Effector CD4-positive, alpha-beta T cell (primary cell): ENCODE measurements at places on chromosomes 16 and 17.

GRCh38 chr17:58120195-58120822 is 27.9 kb upstream of the OR4D1 start:
- peak; percentile 41 for DNase-seq

DNA sequence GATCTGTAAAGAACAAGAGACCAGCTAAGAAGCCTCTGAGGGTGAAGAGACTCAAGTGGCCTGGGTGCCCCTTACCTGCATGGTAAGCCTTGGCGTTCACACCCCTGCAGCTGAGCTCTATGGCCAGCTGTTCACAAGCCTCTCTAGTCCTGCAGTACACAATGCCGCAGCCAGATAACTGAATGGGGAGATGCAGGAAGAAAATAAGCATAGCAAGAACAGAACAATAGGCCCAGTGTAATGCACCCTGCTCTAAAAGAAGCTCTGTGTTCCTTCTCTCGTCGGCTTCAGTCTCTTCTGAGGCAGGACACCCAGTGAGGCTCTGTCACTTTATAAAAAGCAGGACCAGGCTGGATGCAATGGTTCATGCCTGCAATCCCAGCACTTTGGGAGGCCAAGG is 5.4 kb downstream of the RECQL5 start:
- no peak for DNase-seq

DNA sequence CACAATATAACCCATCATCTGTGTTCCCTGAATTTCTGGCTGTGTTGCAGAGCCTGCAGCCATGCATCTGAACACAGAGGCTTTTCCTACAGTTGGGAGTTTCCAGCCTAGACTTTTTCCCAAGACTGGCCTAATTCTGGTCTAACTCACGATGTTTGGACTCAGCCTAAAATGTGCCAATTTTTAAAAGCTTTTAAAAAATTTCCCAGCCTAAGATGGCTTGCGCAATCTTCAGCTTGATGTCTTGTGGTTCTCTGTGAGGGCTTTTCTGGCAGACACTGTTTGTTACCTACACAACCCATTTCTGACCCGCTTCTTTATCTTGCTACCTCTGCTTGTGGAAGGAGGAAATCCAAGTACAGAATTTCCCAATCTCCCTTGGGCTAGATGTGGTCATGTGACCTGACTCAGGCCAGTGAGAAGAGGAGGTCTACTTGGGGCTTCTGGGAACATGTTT is 72.7 kb upstream of the GAS7 start:
- no peak for DNase-seq

- no peak for DNase-seq
These were observed 121.5 kb downstream of the CCDC182 start for GRCh38 chr17:57623620-57624019.

DNA sequence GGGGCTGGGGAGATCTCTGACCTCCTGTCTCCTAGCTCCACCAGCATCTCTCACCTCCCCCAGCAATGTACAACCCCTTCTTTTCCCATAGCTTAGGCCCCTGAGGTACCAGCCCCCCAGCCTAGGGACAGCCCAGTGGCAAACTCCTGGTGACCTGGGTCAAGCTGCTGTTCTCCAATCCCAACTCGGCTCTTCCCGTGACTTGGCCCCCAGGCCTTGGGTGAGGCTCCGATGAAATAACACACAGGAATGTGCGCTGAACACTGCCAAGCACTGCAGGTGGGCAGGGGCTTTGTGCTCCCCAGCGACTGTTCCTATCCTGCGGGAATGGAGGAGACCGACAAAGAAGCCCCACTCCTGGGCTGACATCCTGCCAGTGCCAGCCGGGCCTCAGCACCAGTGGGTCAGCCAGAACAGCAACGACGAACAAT is 63.7 kb upstream of the AMZ2 start:
- no peak for DNase-seq

DNA sequence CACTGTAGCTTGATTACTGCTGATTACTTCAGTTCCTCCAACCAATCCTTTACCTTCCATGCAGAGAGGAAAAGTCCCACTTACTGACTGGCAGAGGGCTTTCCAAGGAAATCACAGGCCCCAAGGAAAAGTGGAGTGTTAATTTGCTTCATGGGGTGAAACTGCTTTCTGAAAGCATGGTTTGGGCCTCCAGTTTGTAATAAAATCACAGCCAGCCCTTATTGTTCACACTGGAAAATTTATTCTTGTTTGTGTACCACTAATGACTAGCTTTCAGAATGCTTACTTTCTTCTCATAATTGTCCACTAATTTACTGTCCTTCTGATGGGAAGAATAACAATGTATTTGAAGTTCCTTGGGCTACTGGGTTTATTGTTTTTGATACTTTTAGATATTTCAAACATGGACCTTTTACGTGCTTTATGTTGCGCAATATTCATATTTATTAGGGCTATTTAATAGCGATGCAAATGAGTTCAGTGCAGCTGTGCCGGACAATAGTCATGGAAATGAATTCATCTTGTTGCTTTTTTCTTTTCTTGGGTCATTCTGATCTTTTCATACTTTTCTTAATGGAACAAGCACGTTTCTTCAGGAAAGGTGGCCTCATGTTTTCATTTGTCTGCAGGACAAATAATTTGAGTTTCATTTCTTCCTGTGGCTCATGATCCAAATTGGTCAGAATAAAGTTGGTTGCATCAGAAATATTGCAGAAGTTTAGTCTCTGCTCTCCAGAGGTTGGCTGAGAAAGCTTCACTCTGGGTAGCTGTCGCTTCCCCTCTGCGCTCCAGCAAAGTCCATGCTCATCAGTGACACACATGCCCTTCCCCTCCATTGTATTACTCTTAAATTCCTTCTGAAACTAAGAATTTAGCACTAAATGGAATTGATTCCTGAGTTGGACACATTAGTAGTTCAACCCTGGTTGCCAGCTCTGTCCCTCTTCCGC is 128.7 kb downstream of the PRKCA start:
- DNase-seq, result no peak

- no peak for DNase-seq
These were observed 18.9 kb downstream of the RARA start for GRCh38 chr17:40327735-40328385.

DNA sequence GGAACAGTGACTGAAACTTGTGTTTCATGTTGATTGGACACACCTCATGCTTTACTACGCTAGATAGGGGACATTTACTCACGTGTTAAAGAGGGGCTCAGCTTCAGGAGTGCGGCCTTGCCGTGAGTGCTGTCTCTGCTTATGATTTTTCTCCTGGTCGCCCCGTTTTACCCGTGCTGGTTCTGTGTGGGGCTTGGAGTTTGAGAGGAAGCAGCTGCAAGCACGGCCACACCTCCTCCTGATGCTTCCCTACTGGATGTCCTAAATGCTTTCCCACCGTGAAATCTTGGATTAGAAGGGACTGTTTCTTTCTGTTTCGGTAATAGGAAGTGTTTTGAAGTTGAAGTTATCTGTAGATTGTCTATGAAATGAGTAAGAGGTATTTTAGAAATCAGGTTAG is 54.0 kb upstream of the ZNF750 start:
- DNase-seq, result no peak

DNA sequence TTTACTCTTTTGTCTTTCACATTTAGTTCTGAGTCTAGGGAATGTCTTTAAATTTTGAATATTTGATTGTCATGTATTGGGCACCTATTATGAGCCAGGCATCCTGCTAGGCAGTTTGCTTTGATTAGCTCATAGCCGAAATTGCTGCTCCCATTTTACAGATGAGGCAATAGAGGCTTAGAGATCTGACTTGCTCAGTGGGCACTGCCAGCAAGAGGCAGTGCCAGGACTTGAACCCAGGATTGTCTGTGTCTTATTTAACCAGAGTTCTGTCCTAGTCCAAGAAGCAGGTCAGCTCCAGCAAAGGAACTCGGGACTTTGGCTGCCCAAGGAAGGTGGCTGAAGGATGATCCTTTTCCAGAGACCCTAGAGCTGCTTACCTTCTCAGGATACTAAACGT is 24.5 kb downstream of the BEAN1 start:
- DNase-seq, result no peak

DNA sequence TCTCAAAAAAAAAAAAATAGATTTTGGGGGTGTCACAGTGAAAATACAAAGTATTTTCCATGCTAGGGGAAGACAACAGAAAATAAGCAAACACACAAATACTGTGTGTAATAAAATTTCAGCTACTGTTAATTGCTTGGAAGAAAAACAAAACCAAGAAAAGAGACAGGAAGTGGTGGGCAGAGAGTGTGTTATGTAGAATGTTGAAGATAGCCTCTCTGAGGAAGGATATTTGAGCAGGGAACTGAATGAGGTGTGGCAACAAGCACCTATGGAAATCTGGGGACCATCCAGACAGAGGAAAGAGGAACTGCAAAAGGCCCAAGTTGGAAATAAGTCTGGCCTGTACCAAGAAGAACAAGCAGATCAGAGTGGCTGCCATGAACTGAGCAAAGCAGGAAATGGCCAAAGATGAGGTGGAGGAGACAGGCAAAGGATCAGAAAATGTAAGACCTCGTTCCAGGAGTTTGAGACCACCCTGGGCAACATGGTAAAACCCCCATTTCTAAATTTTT is 7.8 kb upstream of the USP31 start:
- no peak for DNase-seq

- DNase-seq, result no peak
These were observed 393.5 kb downstream of the UTP18 start for GRCh38 chr17:51653878-51654277.

DNA sequence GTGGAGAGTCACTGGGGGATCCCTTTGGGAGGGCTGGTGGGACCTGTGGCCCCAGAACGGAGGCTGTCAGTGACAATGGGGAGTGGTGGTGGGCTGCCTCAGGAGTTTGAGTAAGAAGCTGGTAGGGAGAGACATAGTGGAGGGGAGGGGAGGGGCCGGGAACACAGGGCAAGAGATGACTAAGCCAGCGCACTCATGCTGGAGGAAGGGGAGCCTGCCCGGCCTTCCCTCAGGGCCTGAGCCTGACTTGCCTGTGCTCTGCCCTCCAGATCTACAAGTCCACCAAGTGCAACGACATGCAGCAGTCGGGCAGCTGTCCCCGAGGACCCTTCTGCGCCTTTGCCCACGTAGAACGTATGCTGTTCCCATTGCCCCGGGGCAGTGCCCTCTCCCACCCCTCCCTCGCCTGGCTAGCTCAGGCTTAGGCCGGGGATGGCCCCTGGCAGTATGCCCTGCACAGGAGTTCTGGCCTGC is 29.3 kb downstream of the UNC13D start:
- no peak for DNase-seq

GRCh38 chr16:11138769-11139325 is 117.2 kb downstream of the SOCS1 start:
- no peak for DNase-seq

DNA sequence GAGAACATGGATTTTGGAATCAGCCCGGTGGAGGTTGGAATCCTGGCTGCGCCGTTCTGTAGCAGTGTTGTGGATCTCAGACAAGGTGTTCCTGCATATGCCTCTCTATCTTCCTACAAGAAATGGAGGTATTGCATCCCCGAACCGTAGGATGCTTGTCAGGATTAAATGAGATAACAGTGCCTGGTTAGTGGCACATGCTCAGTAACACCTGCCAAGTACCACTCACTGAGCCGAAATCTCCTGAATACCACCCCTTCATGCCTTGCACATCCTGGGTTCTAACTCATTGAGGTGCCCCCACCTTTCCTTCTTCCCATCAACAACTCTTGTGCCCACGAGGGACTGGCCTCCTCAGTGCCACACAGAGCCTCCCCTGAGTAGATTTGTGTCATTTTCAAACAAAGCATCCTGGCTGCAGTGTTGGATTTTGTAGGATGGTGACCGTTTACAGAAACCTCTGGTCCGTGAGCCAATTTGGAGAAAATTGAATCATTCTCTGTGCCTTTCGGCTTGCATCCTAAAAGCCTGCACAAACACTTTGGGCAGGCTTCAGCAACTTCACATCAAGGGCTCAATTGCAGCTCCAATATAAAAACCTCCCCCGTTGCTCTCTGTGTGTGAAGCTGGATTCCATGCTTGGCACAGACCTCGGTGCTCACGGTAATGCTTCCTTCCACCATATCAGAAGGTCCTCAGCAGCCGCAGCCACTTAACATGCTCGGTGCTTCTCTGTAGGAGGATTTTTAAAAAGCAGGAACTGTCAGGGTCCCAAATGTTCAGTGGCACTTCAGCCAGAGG is 84.2 kb downstream of the WWOX start:
- DNase-seq, result no peak
